ENCODE measurements at places on chromosomes 11 and 22.
A peak's percentile ranks its signal among the peaks of the same experiment; 100 is the strongest.

DNA sequence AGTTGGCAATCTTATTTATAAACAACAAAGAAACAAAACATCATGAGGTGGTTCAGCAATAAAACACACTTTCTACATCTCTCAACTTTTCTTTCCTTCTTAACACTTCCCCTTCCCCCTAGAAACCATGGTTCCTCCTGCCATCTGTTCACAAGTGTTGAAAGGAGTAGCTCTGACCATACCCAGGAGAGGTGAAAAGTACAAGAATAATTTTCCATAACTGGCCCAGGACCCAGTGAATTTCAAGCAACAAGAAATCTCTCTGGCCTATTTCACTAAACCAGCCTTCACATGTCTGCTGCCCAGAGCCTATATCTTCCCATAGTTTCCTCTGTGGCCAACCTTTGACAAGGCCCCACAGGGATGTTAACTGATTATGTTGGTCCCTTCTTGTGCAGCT lies 98.2 kb upstream of the CEP126 start:
- DNase-seq, result no peak

DNA sequence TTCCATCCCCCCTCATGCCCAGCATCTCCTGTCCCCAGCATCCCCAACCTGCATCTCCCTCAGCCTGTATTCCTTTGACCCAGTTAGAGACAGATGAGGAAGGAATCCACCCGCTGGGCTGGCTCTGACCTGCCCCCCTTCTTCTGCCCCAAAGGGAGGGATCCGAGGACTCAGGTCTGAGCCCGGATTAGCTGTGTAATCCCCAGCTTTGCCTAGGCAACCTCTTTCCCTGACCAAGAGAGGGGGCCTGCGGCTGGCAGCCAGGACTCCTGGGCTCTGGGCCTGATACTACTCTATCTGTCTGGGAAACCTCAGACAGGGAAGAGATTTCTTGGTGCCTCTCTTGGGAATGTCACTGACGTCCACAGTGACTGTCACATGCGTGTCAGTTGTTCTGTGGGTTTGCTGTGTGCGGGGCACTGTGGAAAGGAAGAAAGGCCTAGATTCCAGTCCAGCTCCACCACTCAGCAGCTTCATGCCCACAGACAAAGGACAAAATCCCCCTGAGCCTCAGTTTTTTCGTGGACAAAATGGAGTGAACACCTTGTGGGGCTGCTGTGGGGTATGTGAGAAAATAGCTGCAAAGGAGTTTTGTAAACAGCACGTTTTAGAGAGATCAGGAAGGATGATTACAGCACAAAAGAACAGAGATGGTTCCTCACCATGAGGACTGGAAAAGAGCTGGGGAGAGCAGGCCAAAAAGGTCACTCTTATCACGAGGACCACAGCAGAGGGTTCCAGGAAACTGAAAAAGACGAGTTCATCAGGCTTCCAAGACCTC lies 1.3 kb upstream of the NDUFV1 start:
- DNase-seq, result no peak

DNA sequence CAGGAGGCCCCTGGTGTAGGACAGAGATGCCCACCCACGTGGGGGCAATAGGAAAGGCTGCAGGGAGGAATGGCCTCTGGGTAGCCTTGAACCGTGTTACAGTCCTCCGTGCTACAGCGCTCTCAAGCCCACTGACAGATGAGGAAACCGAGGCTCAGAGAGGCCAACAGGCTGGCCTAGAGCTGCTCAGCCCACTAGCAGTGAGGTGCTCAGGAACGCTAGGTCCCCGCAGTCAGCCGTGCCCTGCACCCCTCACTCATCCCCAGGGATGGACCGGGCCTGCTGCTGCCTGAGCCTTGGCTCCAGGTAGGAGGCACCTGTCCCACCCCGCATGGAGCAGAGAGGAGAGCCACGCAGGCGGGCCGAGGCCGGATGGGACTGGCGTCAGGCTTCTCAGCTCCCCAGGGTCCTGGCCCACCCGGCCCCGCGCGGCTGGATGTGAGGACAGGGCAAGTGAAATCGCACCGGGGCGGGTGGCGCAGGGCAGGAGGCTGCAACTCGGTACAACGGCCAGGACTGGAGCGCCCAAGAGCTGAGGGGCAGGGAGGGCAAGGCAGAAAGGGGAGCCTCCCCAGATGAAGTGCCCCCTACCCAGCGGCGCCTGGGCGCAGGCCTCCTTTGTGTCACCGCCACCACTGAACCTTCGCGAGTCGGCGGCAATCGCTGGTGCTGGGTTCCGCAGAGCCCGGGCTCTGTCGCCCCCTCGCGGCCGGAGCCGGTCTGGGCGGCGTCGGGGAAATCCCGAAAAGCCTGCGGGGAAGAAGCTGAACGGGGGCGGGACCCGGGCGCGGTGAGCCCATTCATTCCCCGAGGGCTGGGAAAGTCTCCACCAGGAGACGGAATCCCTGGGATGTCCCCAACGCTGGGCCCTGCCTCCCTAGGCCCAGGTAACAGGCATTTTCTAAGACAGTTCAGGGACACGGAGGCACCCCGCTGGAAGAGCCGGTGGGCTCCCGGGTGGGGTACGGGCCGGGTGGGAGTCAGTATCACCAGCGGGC lies 8.4 kb upstream of the SLC2A11 start:
- DNase-seq, result peak; percentile 71

DNA sequence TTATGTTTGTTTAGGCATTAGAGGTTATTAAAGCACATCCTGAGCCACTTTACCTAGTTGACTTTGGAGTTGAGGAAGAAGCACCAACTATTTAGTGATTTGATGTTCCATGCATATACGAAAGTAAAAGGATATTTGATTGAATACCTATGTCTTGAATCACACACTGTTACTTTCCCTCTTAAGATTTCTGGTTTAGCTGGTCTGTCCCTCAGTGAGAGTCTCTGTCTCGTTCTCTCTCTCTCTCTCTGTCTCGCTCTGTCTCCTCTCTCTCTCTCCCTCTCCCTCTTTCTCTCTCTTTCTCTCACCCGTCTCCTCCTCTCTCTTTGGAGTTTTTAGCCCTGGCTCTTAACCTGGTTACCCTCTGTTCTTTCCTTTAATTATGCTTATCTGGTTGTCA lies 11.0 kb downstream of the CTNND1 start:
- no peak for DNase-seq

DNA sequence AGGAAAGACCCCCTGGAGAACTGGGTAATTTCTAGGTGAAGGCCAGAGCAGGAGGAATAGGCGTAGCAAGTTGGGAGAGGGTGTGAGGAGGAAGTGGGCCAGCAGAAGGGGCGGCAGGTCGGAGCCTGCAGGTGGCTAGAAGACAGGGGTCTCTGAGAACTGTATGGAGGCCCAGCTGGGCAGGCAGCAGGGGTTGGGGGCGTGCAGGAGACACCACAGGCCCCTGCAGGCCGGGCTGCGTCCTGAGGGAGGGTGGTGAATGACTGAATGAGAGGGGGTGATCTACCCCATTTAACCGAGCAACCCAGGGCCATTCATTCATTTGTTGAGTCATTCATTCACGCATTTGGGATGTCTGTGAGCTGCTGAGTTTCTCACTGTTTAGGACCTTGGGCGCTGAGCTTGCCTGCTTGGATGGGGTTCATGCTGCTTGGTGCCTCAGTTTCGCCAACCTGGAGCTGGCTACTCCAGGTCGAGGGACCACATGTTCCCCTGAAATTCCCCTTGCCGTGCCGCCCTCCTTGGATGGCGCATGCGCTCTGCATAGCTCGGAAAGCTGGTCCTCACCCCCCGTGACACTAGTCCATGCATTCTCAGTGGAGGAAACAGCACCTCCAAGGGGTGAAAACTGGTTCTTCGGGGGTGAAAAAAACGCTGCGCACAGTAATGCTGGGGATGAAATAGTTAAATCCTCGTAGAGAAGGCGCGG lies 15.6 kb downstream of the MPPED1 start:
- DNase-seq, result no peak

- DNase-seq, result no peak
Measured at GRCh38 chr11:83661491-83662350, 375.6 kb upstream of the CCDC90B start.

- DNase-seq, result no peak
Measured at GRCh38 chr11:44631831-44632230, 66.4 kb downstream of the CD82 start.

DNA sequence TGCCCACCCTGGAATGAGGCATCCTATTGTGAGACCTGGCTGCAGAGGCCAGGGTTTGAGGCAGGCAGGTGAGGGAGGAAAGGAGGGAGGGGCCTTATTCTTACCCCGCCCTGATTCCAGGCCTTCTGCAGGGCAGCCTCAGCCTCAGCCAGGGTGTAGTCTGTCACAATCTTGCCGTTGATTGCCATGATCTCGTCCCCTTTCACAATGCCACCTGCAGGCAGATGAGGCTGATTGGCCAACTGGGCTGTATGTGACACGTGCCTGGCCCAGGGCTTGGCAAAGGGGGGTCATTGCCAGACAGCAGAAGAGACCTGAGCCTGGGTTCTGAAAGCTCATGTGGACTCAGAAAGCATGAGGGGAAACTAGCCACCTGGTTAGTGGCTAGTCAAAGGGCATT lies 21.4 kb upstream of the ABCC8 start:
- no peak for DNase-seq

DNA sequence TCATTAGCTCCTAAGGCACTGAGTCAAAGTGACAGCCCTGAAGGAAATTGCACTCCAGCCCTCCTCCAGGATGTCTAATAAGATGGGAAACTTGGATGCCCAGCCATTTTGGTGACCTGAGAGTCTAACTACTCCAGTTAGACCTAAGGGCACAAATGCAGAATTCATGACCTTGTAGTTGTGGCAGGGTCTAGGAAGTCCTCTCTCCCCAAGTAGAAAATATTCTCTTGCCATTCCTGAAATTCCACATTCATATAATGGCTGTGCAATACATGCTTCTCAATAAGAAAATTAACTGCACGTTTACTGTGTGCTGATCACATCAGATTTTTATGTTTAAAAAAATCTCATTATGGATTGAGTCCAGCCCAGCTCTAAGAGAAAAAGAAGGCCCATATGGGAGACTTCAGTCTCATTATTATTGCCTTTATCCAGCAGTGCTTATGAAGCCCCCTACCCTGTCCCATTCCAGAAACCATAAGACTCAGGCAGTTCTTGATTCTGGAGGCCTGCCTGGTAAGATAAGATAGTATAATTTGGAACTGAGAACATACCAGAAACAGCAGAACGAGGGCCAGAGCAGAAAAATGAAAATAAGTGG lies 133.7 kb upstream of the LDLRAD3 start:
- DNase-seq, result no peak

GRCh38 chr11:39786281-39786680 lies 1673.2 kb downstream of the LRRC4C start:
- DNase-seq, result no peak

DNA sequence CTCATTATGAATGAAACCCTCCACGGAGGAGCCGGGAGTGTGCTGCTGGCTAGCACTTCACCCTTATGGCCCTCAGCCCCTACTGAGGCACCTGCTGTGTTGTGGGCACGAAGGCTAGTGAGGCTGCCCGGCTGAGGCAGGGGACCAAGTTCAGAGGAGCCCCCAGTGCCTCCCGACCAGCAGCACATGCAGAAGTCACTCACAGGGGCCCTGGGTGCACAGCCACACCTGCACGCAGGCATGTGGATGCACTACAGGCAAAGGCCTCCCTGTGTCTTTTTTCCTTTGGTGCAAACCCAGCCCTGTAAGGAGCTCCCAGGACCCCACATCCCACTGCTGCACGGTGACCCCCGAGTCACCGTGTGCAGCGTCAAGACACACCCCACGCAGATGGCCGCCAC lies 261.5 kb downstream of the BRD1 start:
- DNase-seq, result no peak
